ENCODE measurements at places on chromosomes 5 and 9.
A peak's percentile ranks its signal among the peaks of the same experiment; 100 is the strongest.

- DNase-seq = no peak
These were observed 72.8 kb downstream of the MED27 start for GRCh38 chr9:132006677-132007370.

DNA sequence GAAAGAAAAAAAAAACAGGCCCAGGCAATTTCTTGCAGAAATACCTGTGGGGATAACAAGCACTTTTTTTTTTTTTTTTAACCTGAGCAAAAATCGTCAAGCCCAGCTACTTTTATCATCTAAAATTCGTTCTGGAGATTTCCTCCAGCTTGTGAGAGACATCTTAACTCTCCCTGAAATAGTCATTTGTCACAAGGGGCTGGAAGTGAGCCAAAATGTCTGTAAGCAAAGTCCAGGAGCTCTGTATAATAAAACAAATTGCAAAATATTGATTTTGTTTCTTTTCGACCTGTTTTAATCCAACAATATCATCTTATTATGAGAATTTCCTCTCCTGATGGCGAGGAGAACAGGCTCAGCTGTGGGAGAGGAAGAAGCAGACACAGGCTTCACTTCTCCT, 168.4 kb downstream of the TTLL11 start:
- DNase-seq = no peak

DNA sequence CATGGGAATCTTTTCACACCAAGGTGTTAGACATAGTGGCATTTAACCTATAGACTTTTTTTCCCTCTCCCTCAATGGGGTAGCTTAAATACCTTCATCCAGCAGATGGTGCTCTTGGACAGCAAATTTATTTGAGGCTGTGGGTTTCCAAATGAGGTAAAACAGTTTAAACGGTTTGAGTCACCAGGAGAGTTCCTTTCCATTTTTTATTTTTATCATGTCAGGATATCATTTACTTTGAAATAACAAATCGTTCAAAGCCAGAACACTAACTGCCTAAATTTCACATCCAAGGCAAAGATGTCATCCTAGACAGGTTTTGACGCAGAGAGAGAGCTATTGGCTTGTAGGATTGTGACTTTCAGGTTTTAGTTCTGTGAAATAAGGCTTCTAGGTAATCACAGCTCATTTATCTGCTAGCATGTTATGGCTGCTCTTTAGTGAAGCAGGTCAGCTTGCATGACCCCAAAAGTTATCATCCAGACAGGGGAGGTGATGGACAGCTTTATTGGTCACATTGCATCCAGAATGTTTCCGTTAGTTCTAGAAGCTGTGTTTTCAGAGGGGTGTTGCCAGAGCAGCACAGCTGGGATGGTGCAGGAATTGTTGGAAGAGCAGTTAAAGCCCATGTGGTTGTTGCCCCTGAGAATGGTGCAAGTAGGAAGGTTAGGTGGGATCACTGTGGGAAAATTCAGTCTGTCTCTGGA, 69.8 kb downstream of the KDM4C start:
- DNase-seq = no peak

GRCh38 chr5:13994621-13995253, 50.2 kb upstream of the DNAH5 start:
- DNase-seq = no peak

- DNase-seq = no peak
These were observed 106.8 kb downstream of the PDE6A start for GRCh38 chr5:149837680-149838269.

DNA sequence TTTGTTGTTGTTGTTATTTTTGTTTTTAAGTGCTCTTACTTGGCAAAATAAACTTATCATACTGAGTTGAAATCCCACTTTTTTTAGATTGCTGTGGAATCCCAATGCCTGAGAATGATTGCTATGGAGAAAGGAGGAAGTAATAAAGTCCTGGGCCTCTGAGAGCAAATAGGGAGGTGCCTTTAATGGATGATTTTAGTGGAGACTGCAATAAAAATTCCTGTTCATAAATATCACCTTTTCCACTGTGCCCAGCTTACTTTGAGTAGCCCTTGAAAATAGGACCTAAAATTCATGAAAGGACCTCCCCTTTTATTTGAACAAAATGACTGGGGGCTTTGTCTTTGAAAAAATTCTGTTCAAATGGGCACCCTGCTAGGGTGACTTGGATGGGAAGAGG, 21.8 kb upstream of the ANKH start:
- DNase-seq = no peak

GRCh38 chr9:137299938-137300337, 2.1 kb downstream of the NRARP start:
- DNase-seq = no peak

- peak; percentile 39 for DNase-seq
These were observed 71.2 kb downstream of the ARRDC3 start for GRCh38 chr5:91311697-91312501.

DNA sequence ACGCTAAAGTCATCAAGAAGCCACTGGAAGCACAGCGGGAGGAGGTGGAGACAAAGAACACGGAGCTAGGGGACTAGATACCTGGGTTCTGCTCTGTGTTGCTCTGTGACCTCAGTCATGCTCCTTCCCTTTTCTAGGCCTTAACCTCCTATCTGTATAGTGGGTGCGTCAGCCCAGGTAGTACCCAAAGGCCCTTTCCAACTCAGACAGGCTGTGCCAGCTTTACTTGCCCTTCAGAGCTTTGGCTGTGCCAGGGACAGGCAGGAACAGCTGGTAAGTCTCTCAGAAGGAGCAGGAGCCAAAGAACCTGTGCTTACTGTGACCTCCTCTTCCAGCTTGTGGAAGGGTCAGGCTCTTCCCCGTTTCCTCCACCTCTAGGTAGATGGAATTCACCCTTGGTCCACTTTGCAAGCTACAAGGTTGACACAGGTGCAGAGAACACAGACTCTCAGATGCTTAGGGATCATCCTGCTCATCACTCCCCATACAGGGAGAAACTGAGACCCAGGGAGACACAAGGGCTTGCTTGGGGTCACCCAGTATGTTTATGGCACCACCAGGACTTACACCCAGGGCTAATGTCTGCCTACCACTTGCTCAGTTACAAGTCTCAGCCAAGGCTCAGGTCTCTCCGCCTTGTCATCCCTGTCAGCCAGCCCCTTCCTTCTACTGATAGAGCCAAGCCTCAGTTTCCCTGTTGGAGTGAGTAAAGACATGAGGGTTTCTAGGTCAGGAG, 1.7 kb downstream of the CCDC69 start:
- DNase-seq = no peak

DNA sequence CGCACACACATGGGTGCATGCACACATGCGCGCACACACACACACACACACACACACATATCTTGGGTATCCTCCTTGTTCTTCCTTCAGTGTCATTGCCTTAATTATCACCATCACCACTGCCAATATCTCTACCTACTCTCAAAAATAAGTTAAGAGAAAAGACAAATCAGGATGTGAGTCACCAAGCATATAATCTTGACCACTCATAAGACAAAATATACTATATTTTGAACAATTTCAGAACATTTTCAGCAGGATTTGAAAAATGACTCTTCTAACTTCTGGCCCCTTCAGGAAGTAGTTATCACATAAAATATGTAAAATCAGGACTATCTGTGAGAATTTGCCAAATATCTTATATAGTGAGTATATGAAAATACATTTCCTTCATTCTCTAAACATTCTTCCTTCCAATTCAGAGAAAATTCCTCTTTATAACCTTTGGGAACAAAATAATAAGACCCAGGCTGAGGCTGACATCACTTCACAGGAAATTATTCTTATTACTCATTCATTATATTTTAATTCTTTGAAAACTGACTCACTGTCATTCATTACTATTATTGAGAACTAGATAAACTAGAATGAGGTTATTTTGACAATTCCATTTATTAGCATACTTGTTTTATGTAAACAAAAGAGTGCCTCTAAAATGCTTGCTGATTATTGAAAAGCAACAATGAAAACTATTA, 772.0 kb upstream of the ACO1 start:
- no peak for DNase-seq

GRCh38 chr9:21837501-21837900, 35.1 kb downstream of the MTAP start:
- DNase-seq = no peak

DNA sequence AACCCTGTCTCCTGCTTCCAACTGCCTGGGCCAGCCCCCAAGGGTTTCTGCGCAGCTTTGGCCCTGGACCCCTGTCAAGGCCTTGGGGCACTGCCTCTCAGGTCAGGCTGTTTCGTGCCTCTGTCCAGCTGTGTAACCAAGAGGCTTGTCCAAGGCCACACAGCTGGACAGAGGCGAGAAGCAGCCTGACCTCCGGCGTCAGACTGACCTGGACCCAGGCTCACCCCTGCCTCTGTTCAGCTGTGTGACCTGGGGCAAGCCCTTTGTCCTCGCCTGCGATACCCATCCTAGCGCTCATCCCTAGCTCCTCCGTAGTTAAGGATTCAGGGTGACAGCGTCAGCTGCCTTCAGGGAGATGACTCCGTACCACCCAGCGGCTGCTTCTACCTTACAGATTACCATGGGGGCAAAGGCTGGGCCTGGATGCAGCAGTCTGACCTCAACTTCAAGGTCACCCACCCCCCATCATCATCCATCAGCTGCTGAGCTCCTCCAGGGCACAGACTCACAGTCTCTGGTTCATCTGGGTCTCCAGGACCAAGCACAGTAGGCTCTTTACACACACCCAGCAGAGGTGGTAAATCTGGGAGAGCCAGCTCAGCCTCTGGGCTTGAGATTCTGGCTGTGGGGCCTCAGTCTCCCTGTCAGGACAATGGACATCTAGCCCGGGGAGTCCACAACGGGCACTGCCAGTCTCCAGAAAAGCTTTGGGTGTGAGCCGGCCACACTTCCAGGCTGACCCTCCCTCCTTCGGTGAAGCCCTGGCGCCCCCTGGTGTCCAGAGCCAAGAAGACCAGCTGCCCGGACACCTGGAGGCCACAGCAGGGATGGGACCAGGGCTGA, 7.9 kb downstream of the AK1 start:
- DNase-seq = peak; percentile 56

GRCh38 chr5:123091298-123092222, 2.5 kb downstream of the PRDM6 start:
- no peak for DNase-seq

GRCh38 chr5:142540922-142541422, 144.9 kb downstream of the FGF1 start:
- no peak for DNase-seq

GRCh38 chr5:113900816-113901215, 387.3 kb downstream of the YTHDC2 start:
- DNase-seq = no peak

DNA sequence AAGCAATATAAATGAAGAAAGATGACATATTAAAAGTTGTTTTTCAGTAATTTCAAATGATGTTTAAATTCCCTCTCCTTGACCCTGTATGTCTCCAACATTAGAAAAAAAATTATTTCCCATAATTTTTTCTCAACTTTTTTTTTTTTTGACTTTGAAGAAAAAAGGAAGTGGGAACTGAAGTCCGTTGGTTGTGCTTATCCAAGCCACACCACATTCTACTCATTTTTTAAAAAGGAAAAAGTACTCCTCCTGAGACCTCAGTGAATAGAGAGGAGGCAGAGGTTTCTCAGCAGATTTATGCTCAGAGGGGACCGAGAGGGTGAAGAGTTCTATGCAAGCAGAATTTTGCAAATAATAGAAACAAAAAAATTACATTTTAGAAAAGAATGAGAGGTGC, 123.3 kb downstream of the PCSK5 start:
- DNase-seq = no peak

GRCh38 chr5:54832858-54833257, 152.5 kb downstream of the ESM1 start:
- no peak for DNase-seq

- DNase-seq = no peak
These were observed 1495.6 kb upstream of the CDH6 start for GRCh38 chr5:29697785-29698414.

- no peak for DNase-seq
These were observed 372.8 kb upstream of the PIK3R1 start for GRCh38 chr5:67842806-67843205.

- DNase-seq = no peak
These were observed 20.0 kb upstream of the GCNT1 start for GRCh38 chr9:76438841-76439588.

DNA sequence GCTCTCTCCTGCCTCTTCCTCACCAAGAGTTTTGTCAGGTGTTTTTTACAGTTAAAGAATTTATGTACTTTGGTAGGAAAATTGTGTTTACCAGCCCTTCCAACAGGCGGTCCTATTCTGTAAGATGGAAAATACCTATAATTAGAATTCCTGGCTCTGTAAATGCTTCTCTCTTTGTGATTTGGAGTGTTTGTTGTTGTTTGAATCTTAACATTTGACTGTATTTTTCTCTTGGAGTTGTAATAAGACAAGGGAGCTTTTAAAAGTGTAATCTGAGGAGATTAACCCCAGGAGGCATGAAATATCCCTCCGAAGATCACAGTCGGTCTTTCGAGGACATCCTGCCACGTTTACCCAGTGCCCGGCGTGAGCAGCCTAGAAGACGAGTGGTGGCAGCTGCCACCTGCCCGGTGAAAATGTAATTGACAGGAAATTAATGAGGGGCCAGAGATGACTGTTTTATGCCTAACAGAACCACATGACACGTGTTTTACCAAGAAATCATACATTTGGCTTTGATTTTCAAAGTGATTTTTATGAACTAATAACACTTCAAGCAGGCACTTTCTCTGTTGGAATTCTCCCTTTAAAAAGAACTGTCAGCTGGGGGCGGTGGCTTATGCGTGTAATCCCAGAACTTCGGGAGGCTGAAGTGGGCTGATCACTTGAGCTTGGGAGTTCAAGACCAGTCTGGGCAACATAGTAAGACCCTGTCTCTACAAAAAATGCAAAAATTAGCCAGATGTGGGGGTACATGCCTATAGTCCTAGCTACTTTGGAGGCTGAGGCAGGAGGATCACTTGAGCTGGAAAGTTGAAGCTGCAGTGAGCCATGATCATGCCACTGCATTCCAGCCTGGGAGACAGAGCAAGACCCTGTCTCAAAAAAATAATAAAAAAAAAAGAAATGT, 20.0 kb downstream of the ANKRD33B start:
- no peak for DNase-seq

DNA sequence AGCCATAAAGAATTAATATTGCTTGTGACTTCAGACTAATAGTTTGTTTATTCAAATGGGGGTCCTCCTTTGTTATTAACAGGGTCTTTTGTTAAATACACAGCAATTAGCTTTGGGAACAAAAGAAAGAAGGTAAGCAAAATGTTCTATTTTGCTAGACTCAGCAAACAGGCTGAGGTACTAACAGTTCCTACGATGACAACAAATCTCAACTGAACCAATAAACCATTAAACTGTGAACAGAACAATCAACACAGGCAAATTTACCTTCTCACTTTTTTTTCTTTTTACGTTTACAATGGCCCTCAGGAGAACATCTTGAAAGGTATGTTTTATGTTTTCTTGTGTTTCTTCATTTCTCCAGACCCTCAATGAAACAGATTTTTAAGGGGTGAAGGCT, 207.2 kb downstream of the NFIB start:
- no peak for DNase-seq

- DNase-seq = no peak
These were observed 388.0 kb downstream of the TMEM232 start for GRCh38 chr5:110338341-110339083.

GRCh38 chr5:36689225-36689624, 82.8 kb downstream of the SLC1A3 start:
- no peak for DNase-seq

DNA sequence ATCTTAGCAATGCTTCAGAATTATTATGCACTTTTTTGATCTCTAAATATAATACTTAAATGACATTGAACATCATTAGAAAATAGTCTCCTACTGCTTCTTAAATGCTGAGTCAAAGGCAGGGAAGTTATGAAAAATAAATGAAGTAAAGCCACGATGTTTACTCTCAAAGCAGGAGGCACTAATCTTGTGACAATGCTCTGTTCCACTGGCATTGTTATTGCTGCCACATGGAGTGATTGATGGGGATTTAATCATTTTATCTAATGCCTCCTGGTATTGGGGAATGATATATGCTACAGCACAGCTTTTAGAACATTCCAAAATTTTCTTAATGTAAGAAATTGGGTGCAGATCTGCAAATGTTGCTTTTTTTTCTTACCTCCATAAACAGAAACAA, 1655.4 kb upstream of the NUDT12 start:
- DNase-seq = no peak

Measured in T follicular helper cell (primary cell).